Stimulated activated CD4-positive, alpha-beta T cell treated with anti-CD3 and anti-CD28 coated beads, TNF-alpha, amount 100 ng/mL, for 24 hours (primary cell): ENCODE measurements at places on chromosomes 16 and 17.

- peak; percentile 85 for DNase-seq
Observed at GRCh38 chr17:38868817-38869525, 887 bp upstream of the LASP1 start.

GRCh38 chr16:55056585-55057401, 126.1 kb downstream of the IRX5 start:
- no peak for DNase-seq

DNA sequence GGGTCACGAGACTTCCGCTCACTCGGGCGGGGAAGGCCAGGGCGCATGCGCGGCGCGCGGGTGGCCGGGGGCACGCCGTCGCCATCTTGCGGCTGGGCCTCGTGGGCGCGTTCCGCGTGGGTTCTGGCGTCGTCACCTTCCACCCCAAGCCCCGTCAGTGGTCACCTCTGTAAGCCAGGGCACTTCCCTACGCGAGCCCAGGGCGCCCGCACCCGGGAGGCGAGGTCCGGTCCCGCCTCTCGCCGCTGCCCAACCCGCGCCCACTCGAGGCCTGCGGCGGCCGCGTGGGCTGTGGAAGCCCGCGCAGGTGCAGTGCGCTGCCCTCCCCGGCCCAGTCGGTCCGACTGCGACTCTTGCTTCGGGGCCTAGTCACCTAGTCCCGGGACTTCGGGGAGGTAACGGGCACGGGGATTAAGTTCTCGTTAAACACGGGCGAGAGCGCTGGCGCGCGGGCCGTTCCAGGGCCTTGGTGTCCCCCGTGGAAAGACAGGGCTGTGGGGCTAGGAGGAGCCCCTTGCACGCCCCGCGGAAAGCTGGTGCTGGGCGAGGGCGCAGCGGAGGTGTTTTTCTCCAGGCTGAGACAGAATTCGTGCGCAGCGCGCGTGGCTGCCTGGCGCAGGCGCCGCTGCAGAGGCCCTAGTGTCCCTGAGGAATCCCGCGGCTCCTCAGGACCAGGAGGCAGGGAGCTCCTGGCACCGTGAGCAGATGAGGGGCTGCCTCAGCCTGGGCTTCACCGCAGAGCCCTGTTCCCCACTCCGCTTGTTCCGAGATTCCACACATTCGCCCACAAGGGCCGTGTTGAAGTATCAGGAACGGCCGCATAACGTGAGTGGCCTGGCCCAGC, 472 bp upstream of the ARHGDIA start:
- peak; percentile 90 for DNase-seq

GRCh38 chr16:21284414-21284813, 6.3 kb upstream of the CRYM start:
- DNase-seq, result no peak

- DNase-seq, result no peak
Observed at GRCh38 chr17:54980375-54980774, 11.8 kb downstream of the STXBP4 start.

DNA sequence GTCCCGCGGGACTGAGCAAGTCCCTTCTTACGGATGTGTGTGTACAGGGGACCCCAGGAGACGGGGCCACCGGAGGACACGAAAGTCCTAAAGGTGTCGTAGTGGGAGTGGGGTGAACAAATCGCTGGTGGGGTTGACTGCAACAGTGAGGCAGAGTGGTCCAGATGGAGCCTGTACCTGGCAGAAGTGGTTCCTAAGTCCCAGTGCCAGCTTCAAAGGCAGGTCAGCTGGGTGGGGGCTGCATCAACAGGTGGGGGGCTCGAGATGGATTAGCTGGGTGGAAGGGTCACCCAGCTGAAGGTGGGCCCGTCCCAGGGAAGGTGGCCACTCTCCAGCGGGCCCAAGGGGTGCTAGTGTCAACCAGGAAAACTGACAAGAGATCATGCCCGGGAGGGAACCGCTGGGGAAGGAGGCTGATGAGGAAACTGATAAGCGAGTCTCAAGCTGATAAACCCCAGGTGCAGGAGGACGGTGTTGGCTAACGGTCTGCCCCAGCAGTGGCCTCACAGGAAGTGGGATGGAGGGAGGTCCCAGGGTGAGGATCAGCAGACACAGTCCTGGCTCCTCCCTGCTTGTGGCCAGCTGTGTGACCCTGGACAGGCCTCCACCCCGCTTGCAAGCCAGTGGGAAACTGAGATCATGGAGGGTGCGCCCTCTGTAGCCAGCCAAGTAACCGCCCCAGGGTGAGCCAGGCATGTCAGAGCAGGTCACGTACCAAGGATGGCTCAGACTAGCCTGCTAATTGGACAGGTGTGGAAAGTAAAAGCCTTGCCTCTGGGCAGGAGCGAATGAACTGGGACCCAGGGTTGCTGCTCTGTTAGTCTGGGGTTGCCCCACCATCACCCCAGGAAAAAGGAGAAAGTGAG, 1.0 kb downstream of the ORAI3 start:
- DNase-seq, result no peak
